ENCODE measurements at places on chromosomes 6 and 20.

- no peak for DNase-seq
Measured at GRCh38 chr6:169160855-169161560, 92.6 kb downstream of the THBS2 start.

DNA sequence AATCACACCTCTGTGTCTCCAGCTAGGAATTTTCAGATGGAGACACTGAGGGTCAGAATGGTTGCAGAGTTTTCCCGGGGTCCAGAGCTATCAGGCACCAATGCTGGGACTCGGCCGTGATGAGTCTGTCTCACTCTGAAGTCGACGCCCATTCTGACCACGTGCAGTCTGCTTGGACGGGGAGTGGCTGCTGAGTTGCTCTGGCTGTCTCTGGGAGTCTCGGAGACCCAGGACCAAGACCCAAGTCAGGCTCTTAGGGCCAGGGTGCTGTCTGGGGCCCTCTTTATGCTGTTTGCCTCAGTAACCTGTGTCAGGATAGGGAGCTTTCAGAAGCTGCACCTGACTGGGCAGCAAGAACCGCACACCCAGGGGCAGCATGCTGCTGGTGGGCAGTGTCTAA, 4.6 kb downstream of the IP6K3 start:
- no peak for DNase-seq

DNA sequence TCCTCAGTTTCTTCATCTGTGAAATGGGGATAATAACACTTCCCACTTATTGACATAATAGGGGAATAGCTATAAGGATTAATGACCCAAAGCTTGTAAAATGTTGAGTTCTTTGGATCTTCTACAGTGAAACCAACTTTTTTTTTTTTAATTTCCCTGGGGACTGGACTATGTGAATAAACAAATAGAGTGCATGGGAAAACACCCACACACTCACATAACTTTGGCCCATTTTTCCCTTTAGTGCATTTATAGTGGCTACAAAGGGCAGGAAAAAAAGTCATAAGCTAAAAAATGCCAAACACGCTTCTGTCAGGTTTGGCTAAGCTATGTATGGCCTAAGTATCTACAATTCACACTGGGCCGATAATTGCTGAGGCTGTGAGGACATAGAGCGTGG, 406.2 kb upstream of the JAG1 start:
- DNase-seq = no peak

DNA sequence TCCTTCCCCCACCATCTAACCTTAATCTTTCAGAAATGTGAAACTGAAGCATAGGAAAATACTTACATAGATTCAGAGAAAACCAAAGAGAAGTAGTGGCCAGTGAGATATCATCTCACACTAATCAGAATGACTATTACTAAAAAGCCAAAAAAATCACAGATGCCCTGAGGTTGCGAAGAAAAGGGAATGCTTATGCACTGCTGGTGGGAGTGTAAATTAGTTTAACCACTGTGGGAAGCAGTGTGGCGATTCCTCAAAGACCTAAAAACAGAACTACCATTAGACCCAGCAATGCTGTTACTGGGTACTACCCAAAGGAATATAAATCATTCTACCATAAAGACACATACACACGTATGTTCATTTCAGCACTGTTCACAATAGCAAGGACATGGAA, 9.2 kb upstream of the PREX1 start:
- DNase-seq = no peak

GRCh38 chr6:31945507-31946369, at the start of gene CFB:
TSS of gene CFB (plus strand) at chr6:31946095. CDS start at chr6:31946222, 127 bp downstream.
- no peak for DNase-seq

GRCh38 chr6:35177596-35177995, 36.2 kb upstream of the SCUBE3 start:
- no peak for DNase-seq

- DNase-seq = no peak
Measured at GRCh38 chr20:20856956-20857355, 144.5 kb upstream of the RALGAPA2 start.

DNA sequence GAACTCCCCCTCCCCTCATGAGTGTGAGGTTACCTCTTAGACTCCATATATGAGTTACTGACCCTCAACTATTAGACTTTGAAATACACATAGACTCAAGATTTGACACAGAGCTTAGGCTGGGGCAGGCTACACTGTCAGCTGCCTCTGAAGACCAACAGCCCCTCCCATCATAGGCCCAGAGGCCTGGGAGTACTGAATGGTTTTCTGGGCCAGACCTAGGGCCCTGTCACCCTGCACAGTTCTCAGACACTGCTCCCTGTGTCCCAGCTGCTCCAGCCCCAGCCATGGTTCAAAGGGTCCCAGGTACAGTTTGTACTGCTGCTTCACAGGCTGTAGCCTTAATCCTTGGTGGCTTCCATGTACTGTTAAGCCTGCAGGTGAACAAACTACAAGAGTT, 132.1 kb upstream of the MOCS1 start:
- no peak for DNase-seq

DNA sequence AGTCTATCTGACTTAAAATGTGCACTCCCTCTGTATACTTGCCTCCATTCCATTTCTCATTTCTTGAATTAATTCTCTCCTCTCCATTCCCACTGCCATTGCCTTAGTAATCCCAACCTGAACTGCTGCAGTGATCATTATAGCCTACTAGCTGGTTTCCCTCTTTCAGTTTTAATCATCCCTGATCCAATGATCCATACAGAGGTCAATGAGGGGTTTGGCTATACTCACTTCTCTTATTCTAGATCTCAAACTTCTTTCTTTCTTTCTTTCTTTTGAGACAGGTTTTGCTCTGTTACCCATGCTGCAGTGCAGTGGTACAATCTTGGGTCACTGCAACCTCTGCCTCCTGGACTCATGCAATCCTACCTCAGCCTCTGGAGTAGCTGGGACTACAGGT, 17.6 kb downstream of the MAP3K7 start:
- DNase-seq = no peak

- no peak for DNase-seq
Measured at GRCh38 chr6:50744976-50745375, 31.6 kb downstream of the TFAP2D start.

DNA sequence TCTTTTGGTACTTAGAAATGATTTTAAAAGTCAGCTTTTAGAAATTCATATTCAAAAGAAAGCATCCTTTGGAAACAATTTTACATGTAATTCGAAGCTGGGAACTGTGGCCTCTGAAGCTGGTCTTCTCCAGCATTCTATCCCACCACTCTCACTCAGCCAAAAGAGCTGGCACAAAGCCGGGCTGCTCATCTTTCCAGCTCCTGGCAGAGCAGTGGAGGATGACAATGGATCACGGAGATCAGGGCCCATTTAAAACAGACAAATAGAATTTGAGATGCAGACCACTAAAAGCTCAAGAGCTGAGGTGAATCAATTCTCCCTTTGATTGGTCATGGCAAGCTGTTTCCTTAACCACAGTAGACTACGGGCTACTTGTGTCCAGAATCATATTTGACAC, 60.6 kb downstream of the OTOR start:
- DNase-seq = no peak

DNA sequence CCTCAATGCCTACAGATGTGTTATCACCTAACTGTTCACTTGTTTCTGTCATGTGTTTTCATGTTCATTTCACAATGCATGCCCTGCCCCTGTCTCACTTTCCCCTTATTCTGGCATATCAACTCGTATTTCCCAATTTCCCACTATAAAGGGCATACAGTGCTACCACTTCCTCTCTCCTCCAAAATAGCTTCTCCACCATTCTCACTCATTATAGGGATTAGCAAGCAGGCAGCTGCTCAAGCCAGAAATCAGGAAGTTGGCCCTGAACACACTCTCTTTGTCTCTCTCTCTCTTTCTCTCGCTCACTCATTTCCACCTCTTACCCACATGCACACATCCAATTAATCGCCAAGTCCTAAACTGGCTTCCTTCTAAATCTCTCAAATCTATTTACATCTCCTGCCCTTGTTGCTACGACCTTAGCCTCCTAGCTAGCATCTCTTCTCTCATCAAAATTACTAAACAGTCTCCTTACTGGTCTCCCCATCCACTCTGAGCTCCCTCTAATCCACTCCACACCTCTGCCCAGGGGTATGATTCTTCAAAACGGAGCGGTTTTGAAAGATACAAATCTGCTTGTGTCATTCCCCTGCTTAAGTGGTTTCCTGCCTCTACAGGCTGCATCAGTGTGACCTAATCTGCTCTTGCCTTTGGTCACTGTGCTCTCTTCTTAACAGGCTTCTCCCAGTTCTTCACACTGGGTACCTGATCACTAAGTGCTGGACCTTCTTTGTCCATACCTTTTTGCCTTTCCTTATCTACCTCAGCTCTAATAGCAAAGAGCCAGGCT, 196.2 kb downstream of the BTBD9 start:
- DNase-seq = no peak

- no peak for DNase-seq
Measured at GRCh38 chr6:38933426-38933825, 115.2 kb upstream of the GLP1R start.

GRCh38 chr6:16547587-16547986, 213.7 kb downstream of the ATXN1 start:
- DNase-seq = no peak

DNA sequence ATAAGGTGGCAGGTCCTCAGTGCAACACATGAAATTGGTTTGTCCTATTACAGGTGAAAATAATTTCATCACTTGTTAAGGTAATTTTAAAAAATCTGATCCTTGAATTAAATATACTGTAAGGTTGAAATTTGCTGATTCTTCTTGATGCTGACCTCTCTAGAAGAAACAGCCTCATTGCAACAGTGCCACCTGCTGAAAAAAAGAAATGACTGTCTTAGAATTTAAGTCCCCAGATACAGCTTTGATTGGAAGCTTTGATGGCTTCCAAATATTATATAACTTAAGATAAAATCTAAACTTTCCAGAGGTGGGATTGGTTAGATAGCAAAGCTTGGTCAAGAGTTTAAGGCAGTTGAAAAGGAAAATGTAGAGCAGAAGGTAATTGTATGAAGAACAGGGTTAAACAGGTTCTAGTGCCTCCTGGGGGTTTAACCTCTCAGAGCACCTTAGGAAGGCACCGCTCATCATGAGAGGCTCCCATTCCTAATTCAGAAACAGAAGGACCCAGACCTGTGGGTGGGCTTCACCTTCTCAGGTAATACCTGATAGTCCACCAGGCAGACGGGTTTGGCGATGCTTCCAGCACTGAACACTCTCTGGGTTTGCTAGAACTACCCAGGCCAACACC, 401.0 kb downstream of the PAX1 start:
- peak; percentile 55 for DNase-seq

DNA sequence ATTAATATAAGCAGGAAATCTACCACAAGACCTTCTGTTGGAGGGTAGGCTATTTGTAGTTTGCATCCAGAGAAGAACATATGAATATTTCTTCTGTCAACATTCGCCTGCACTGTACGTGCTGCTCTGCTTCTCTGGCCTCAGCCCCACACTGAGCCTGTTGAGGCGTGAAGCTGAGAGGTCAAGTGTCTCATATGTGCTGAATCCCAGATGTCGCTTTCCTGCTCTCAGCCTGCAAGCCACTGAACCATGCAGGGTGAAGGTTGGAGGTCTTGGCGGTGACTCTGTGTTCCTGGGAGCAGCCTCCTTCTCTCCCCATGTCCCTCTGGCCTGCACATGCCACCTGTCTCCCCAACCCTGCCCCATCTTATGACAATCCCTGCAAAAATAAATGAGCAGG, 83.6 kb downstream of the TMEM170B start:
- DNase-seq = no peak

- DNase-seq = no peak
Measured at GRCh38 chr6:155274106-155274505, 10.3 kb downstream of the CLDN20 start.

DNA sequence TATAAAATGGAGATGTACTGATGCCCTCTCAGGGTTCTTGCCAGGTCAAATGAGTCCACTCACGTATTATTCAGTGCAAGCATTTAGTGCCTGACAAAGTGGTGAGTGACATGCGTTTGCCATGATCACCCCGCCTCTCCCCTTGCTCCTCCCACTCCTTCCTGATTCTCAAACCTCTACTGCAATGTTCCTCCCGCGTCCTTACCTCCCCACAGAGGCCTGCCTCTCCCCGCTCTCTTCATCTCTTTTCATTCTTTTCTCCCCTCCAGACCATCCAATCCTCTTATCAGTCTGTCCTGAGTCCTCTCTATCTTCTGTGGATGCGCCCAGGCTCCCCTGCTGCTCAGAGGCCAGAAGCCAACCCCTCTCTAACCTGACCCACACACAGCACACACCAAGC, 40.7 kb downstream of the KCNK5 start:
- no peak for DNase-seq

- DNase-seq = no peak
Measured at GRCh38 chr6:48069280-48069679, 41.7 kb downstream of the PTCHD4 start.

DNA sequence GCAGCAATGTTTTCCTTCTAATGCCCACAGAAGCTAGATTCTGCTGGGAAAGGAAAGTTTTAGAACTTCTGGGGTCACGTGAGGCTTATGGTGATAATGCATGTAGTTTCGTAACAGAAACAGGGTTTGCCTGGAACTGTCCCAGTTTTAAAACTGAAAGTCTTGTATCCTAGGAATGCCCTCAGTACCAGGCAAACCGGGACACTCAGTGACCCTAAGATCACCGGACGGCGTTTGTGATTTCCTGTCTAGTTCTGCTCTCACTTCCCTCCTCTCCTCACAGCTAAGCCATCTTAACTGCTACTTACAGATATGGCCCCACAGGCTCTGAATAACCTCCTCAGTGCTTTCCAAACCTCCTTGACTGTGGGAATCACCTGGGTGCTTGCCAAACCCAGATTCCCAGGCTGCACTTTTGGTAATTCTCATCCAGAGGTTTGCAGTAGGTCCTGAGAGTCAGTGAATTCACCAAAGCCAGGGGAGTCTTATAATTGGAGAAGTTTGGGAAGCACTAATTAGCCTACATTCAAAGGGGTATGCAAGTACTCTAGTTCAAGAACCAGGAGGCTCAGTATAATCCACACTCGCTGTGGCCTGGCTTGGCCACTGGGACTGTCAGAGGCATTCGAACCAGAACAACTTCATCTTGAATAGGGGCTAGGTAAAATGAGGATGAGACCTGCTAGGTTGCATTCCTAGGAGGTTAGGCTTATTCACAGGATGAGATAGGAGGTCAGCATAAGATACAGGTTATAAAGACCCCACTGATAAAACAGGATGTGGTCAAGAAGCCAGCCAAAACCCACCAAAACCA, 231.6 kb upstream of the MYLIP start:
- no peak for DNase-seq

GRCh38 chr6:158560836-158561320, 987 bp downstream of the TMEM181 start:
- no peak for DNase-seq

DNA sequence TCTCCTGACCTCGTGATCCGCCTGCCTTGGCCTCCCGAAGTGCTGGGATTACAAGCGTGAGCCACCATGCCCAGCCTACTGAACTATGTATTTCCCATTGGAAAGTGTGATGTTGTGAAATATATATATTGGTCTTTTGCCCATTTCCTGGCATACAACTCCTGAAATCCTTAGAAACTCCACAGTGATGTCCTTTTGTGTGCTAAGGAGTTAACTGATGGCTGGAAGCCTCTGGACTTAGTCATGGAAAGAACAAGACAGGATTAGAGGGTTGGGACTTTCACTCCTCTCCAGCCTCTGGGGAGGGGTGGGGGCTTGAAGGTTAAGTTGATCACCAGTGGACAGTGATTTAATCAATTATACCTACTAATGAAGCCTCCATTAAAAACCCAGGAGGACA, 7.1 kb downstream of the PANK2 start:
- no peak for DNase-seq
